Mesothelial cell of epicardium (in vitro differentiated cells): ENCODE measurements at places on chromosomes 2 and 18. TPM values are rescaled to one million over a fixed set of nuclear protein-coding genes. Genes with fewer than 3 reads are reported as not detected.

DNA sequence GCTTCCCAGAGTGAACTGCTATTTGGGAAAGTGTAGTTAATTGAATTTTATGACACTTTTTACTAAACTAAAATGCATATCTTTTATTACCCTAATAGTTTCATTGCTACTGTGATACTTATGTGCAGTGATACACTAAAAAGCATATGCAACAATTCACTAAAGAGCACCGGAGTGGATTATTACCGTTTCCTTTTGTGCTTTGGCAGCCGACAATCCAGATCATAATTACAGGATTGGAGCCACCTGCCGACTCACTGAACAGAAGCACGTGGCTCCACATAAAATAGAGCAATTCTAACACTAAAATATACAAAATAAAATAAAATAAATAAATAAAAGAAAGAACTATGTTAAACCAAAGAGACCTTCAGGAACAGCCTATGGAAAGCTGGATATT is 583.4 kb downstream of the NRXN1 start:
- no peak for DNase-seq

- no peak for DNase-seq
Observed at GRCh38 chr2:31547485-31547884, 33.3 kb downstream of the SRD5A2 start.

- no peak for DNase-seq
Observed at GRCh38 chr2:216959433-216959832, 99.6 kb upstream of the TNP1 start.

DNA sequence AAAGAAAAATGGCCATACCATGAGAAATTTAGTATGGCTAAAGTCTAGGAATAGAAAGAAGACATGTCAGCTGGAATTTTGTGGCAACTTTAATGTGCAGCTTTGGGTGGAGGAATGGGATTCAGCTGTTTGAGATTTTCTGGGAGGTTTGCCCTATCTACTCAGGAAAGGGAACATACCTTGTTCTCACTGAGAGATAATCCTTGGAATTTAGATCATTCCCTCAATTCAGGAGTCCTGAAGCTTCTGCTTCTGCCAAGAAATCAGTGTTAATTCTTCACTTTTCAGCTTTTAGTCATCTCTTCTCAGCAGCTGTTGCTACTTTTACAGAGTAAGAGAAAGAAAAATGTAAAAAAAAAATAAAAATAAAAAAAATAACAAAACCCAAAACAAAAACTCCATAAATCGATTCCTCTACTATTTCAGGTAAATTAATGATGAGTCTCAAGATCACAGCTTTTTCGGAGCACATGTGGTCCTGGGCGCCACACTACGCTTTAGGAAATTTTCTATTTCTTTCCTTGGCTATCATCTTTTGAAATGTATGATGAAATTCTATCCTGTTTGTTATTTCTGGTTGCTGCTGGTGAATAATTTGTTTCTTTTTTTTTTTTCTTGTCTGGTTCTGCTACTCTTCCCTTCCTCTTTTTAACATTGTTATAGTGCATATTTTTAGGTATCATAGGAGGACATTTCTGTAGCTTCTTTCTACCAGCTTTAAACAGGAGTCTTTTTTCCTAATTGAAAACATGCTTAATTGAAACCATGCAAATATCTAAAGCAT is 18.9 kb upstream of the BAZ2B start:
- DNase-seq: no peak

PCARE gene
- 0.07 to 0.22 TPM (median 0.09 TPM) in 3 replicates for total RNA-seq

XIRP2 gene
- total RNA-seq: 0.07 TPM in 1 of 3 replicates, not detected in the others

SPHKAP gene
- not detected in 3 replicates for total RNA-seq

BARD1 gene
- 22.9 to 25.0 TPM (median 24.5 TPM) in 3 replicates for total RNA-seq
